ENCODE measurements at places on chromosomes 1 and 21. TPM values are rescaled to one million over a fixed set of nuclear protein-coding genes. Genes with fewer than 3 reads are reported as not detected.

GRCh38 chr1:78045926-78046778 lies at the start of gene GIPC2:
GIPC2 (plus strand) TSS chr1:78045966; CDS start chr1:78046095, 129 bp downstream.
- DNase-seq: peak; percentile 7

DNA sequence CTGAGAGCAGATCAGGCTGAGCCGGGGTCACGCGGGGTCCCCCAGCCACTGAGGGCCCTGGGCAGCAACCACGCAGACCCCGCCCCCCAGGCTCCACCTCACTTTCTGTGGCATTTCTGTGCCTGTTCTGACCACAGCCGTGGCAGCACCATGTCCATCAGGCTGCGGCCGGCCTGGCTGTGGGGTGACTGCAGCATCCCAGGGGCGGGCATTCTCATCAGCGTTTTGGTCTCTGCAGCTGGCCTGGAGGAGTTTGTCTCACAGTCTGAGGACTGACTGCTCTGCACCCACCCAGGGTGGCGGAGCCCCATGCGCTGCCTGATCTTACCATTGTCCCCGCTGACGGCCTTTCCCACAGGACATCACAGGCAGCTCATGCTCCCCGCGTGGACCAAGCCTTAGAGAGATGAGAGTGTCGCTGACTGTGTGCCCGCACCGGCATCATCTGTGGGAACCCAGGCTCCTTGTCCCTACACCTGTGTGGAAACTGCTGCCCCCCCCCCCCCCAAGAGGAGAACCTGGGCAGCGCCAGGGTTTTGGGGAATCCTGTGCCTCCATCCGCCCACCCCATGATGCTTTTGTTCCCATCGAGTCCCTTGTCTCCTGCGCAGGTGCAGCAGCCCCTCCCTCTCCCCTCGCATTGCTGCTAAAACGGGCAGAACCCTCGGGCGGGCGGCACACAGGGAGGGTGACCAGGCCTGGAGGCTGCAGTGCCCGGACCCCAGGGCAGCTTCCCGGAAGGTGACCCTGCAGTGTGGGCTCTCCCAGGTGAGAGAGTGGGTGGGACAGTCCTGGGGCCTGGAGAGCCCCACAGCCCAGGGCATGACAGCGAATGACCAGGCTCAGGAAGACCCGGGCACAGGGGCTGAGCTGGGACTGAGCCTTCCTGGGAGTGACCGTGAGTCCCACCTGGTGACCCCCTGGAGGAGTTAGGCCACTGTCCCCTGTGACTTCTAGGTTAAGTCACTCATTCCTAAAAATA lies 1.8 kb downstream of the KRTAP10-1 start:
- no peak for DNase-seq

DNA sequence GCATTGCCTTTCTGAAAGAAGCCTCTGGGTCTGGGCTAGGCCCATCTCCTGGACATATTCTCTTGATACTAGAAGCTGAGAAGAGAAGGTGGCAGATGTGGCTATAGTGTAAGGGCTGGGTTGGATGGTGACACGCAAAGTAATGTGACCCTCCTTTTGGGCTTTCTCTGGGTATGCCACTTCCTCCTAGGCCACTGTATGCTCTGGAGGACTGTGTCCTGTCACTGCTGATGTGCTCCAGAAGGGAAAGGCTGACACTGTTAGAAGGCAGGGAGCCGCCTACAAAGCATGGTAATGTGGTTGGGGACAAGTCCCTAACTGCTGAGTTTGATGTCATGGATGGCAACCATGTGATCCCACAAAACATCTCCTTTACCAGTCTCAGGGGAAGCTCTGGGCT lies 112.1 kb downstream of the BCAR3 start:
- no peak for DNase-seq

The AGMAT gene
- 18.5 TPM for total RNA-seq

DNA sequence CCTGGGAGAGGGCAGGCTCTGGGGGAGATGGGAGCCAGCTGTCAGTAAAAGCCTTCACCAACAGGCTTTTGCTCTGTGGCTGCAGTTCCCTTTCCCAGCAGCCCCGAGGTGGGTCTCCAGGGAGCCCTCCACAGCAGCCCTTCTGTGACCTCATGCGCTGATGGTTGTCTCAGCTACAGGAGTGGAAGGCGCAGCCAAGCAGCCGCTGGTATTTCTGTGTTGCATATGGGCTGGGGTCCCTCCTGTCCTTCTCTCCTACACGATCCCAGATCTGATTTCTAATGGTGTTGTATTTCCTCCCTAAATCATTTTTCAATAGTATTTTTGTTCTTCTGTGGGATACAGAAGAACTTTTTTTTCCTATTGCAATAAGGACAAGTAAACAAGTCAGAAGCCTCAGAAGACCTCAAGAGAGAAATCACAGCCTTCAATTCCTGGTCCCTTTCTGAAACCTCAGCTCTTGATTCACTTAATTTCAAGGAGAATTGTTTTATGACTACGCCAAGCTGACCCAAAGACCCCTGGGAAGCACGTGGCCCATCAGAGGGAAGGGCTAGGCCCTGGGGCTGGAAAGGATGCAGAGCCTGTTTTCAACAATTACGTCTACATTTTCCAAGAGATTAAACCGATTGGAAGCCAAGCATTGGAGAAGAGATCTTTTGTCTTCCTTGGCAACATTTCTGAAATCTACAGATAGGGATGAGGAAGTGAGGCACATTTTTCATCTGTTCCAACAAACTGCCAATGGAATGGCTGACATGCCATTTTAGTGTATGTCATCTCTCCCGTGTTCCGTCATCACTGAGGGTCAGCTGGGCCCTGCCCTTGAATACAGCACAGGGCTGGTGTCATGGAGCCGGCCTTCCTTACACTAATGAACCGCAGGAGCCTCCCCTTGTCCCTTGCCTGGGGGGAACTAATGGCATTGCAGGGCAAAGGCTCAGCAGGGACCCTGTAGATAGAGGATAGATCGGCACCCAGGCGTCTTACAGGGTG lies 42.0 kb upstream of the SCCPDH start:
- no peak for DNase-seq

- peak; percentile 53 for DNase-seq
Observed at GRCh38 chr1:202343652-202344349, 2.1 kb upstream of the UBE2T start.

DNA sequence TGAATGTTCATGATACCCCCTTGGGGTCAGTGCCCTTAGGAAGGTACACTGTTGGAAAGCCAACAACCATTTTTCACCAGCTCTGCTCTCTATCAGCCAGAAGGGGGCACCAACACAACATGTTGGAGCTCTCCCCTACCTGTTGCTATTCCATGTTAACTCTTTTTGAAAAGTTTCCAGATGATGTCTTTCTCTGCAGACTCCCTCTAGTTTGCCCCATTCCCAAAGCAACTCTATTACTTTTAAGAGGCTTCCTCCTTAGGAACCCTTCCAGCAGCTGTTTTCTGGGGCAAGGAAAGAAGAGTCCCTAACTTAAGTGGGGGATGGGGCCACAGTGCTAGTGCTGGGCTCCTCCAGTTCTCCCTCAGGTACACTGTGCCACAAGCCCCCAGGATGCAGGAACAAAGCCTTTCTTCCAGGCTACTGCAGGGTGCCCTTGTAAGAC lies 22.9 kb upstream of the NDC1 start:
- peak; percentile 64 for DNase-seq

The CSDE1 gene
- 513 TPM for total RNA-seq

The ANGPTL3 gene
- not detected for total RNA-seq

DNA sequence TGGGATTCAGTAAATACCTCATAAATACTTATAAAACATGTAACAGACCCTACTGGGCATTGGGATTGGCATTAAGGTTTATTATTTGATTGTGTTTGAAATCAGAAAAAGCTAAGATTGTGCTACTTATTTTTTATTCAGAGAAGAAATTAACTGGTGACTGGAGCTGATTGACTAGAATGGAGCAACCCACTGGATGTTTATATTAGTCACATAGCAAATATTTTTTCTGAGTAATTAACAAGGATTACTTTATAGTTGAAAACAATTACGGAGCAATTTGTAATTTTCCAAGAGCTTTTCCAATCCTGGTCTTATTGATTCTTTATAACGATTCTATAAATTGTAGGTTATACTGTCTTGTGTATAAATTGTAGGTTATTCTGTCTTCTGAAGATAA lies 208.7 kb downstream of the HLX start:
- no peak for DNase-seq

The OR2G3 gene
- total RNA-seq: not detected

GRCh38 chr1:100184536-100184935 lies 6.5 kb upstream of the LRRC39 start:
- no peak for DNase-seq

DNA sequence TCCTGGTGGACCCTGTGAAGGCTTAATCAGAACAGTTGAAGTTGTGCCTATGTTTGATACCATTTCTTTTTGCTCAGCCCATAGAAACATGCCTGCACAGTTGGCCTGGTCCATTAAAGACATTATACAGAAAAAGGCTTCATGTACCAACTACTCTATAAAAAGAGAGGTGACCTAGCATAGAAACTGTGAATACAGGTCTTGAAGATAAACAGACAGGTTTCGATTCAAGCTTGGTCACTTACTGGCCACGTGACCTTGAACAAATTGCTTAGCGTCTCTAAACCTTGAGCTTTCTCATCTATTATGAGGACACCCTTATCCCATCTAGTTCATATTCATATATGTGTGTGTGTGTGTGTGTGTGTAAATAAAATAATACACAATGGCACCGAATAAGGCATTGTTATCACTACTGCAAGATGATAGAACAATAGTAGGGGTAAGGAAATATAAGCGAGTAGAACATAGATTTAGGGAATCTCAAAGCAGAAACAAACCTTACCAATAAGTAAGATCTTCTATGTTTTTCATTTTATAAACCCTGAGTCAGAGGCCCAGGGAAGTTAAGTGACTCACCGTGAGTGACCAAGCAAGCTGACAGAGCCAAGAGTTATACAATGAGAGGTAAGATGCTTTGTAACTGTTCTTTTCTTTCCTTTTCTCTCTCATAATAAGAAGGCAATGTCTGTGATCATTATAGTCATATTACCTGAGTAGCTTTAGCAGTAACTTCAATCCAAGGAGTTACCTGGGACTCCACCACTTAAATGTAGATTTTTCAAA lies 476.8 kb upstream of the DEPDC1 start:
- DNase-seq: no peak

DNA sequence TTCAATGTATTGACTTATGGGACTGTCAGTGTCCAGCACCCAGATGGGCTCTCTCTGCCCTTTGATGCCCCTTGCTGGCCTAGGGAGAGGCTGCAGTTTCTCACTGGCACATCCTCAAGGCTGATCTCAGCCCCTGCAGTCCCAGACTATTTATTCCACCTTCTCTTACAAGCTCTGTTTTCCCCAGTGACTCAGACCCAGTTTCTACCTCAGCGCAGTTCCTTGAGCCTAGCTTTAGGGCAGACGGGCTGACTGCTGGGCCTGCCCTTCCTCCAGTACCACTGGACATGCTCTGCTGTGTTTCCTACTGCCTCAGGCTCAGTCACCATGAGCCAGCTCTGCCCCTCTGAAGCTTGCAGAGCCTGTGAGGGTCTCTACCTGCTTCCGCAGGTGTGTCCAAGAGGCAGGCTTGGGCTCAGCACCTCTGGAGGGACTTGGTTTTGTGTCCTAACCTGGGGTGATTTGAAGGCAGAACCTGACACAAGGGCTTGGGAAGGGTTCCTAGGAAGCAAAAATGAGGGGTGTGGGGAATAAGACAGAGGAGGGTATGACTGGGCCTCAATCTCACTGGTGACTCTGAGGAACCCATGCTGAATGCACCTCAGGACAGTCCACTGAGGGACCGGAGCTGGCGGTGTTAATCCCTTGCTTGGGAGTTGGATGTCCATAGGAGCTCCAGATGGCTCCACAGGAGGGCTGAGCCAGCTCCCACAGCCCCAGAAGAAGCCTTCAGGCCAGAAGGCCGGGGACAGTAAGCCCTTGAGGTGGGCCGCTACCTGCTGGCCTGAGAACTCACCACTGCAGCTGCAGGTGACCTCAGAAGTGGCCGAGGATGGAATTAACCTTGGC lies 689.9 kb downstream of the MATN1 start:
- no peak for DNase-seq

- peak; percentile 44 for DNase-seq
Observed at GRCh38 chr1:229258031-229258756, 12.7 kb upstream of the RAB4A start.

The ATP1A2 gene
- not detected for total RNA-seq

The TMEM51 gene
- total RNA-seq: 0.24 TPM

The PCAT6 gene
- total RNA-seq: 0.51 TPM

The MX2 gene
- 13.2 TPM for total RNA-seq

DNA sequence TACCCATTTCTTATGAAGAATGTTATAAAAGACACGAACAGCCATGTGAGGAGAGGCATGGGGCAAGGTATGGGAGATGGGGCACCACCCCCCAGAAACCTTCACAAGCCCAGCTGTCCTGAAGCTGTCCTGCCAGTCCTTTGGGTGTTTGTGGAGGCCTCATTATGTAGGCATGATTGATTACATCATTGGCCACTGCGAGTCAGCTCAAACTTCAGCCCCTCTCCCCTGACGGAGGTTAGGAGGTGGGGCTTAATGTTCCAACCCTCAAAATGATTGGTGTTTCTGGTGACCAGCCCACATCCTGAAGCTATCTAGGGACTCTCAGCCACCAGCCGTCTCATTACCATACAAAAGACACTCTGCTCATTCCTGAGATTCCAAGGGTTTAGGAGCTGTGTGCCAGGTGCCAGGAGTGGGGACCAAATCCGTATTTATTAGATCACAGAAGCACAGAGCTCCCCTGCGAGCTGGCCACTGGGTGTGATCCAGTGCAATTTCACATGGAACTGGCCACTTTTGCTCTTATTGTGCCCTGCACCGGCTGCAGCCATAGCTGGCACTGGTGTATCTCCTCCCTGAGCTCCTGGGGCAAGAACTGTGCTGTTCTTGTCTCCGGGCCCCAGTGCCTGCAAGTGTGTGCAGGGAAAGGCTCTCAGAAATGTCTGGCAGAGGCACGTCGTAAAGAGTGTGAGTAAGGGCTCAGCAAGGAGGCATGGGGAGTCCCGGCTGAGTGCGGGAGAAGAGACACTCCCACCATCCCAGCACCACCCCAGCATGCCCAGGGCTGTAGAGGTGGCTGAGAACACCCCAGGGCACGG lies 10.5 kb downstream of the KIAA1614 start:
- DNase-seq: no peak

The UTS2 gene
- 0.27 TPM for total RNA-seq

The AGL gene
- total RNA-seq: 16.4 TPM

GRCh38 chr1:224494343-224494742 lies 59.7 kb upstream of the WDR26 start:
- no peak for DNase-seq

DNA sequence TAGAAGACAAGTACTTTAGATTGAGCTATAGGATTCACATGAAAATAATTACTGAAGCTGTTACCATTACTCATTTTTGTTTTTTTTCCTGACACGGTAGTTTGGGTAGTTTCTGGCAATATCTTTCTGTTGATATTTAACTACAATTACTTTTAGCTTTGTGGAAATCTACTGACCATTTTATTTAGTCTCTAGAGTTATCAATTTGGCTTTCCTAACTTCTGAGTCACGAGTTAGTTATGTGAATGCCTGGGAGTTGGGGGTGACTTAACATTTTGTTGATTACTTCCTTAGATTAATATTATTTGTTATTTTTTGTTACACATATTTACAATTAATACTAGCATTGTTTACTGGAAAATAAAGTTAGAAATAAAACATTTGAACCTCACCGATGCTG lies 160.6 kb downstream of the HMCN1 start:
- DNase-seq: no peak

DNA sequence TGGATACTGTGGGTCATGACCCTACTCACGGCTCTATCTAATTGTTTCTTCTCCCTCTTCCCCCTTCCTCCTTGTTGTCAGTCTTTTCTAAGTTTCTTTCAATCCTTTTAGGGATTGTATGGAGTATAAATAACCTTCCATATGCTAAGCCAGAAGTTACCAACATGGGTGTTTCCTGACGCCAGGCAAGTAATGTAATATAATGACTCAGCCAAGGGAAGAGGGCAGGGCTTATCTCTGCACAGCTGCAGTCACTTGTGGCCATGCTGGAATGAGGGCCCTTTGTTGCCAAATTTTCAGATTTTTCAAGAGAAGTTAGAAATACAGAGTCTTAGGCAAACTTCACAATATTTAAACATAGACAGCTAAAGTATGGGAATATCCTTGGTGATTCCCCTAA lies 194.6 kb downstream of the ST6GALNAC3 start:
- DNase-seq: no peak

Data from CD8-positive, alpha-beta memory T cell (primary cell).